Heart right ventricle (tissue), 16 donors: ENCODE measurements at places on chromosomes 5 and 9. TPM values are rescaled to one million over a fixed set of nuclear protein-coding genes. Genes with fewer than 3 reads are reported as not detected.

ANKDD1B gene
- total RNA-seq = not detected

HSPB3 gene
- total RNA-seq = 670 TPM

SLC36A3 gene
- total RNA-seq = not detected

GMCL2 gene
- not detected for total RNA-seq

SARDH gene
- 0.32 TPM for total RNA-seq

DNAJA1 gene
- total RNA-seq = 46.7 TPM

ADAMTS12 gene
- total RNA-seq = 3.7 TPM

ZFP37 gene
- total RNA-seq = 2.3 TPM

PDE8B gene
- total RNA-seq = 1.5 TPM

DDX4 gene
- not detected for total RNA-seq

PCDHGA3 gene
- 14.4 TPM for total RNA-seq

DNAI1 gene
- not detected for total RNA-seq

CARD9 gene
- 1.3 TPM for total RNA-seq

GHR gene
- 9.6 TPM for total RNA-seq

CBY3 gene
- not detected for total RNA-seq

GTF2H2C gene
- total RNA-seq = 7.3 TPM

C5orf52 gene
- total RNA-seq = not detected

SLC28A3 gene
- total RNA-seq = 0.31 TPM
